ENCODE measurements at places on chromosomes 13 and 19.

DNA sequence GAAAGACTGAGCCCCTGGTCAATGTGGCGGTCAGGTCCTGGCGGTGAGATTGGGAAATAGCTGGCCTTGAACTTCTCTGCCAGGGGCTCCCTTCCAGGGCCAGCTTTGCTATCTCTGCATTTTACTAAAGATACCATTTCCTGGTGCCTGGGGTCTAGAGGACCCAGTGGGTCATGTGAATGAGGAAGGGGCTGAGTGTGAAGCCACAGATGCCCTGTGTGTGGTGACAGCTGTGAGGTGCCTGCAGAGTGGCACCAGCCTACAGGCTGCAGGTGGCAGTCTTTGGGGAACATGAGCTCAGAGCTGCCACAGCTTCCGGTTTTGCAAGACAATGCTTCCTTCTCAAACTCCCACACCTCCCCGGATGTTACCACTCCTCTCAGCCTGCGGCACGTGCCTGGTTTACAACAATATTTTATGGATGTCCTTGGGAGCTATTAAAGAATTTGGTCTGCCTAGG, 5.2 kb upstream of the MLNR start:
- no peak for DNase-seq

DNA sequence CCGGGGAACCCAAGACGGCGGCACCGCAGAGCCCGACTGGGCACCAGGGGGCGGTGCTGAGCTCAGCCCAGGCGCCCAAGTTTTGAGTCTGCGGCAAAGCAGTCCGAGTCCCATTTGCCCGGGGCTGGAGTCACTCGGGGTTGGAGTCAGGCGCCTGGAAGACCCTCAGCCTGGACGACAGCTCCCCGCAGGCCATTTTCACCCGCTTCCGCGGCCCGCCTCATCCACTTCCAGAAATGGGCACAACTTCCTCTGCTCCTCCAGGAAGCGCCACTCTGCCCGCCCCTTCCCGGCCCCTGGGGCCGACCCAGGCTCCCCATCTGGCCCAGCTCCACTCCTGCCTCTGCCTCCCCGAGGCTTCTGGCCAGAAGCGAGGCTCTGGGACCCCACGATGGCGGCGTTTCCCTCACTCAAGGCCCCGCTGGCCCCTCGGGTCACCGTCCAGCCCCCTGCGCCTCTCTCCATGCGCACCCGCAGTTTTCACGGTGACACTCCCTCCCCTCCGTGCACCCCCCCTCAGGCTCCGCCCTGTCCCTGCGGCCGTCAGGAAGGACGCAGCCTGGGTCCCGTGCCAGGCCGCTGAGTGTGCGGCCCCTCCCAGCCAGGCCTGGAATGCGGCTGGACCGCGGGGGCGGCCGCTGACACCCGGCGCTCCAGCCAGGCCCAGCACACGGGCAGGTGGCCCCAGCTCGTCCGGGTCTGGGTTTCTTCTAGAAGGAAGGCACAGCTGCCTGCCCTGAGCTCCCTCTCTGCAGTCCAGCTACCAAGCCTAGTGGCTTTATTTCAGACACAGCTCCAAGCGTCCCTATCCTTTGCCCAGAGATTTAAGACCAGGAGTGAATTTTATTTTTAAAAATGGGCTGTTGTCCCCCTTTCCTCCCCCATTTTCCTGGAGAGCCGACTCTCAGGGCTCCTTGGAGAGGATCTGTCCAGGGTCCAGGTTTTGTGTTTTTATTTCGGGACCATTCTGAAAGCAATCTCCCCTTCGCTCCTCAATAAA, 4.7 kb downstream of the SERTAD1 start:
- DNase-seq: peak; percentile 30

- no peak for DNase-seq
Observed at GRCh38 chr19:6414793-6415590, 9.6 kb downstream of the KHSRP start.

DNA sequence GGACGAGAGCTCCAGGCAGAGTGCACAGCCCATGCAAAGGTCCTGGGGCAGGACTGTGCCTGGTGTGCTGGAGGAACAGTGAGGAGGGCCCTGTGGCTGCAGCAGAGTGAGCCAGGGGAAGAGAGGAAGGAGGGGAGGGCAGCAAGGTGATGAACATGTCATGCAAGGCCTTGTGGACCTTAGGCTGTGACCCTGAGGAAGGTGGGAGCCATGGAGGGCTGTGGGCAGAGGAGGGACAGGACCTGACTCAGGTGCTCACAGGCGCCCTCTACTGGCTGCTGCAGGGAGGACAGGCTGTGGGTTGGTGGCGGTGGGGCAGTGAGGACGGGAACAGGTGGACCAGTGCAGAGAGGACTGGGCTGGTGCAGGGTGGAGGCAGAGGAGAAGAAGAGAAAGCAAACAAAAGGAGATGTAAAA, 170.3 kb downstream of the PTPRS start:
- DNase-seq: peak; percentile 29

DNA sequence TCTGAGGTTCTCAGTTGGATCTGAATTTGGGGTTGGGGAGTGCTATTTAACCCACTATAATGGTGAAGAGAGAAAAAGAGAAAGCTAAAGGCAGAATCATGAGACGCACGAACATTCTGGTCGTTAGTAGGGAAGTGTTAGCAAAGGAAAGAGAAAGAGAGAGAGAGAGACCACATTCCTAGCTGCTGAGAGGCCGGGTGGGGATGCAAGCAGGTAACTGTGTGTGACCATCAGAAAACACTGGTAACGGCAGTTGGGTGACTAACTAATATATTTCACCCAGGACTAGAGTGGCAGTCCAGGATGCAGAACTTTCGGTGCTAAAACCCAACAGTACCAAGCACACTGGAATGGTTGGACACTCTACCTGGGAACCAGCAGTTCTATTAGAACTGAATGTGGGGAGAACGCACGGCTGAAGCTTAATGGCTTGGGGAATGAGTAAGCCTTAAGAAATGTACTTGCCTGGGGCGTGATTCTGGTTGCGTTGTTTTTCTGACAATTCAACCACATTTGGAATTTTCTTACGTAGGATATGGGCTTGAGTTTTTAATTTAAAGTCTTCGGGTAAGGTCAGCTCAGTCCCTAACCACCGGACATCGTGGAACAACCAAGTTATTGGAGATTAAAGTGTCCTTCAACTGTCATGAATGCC, 130.2 kb downstream of the DNAJC15 start:
- no peak for DNase-seq

- DNase-seq: no peak
Observed at GRCh38 chr19:41936416-41936850, 8.2 kb upstream of the ERFL start.

GRCh38 chr19:17758515-17758914, 7.2 kb downstream of the FCHO1 start:
- DNase-seq: no peak

- no peak for DNase-seq
Observed at GRCh38 chr13:50936679-50937078, 27.1 kb downstream of the RNASEH2B start.

GRCh38 chr13:108056278-108056677, 159.1 kb downstream of the LIG4 start:
- no peak for DNase-seq

DNA sequence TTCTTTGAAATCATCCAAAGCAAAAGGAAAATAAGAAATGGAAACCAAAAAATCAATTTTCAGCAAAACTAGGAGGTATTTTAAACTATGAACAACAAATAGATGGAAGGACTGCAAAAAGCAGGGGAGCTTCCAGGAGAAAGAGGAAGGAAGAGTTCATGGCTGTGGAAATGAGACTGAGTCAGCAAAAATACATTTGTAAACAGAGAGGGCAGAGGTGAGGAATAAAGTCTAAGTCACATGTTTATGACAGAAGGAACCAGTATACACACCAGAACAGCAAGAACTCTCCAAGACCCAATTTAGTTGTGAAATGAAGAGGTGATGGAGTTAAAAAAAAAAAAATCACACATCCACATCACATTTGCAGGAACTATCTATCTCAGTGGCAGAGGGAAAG, 69.6 kb downstream of the RNASEH2B start:
- DNase-seq: no peak

DNA sequence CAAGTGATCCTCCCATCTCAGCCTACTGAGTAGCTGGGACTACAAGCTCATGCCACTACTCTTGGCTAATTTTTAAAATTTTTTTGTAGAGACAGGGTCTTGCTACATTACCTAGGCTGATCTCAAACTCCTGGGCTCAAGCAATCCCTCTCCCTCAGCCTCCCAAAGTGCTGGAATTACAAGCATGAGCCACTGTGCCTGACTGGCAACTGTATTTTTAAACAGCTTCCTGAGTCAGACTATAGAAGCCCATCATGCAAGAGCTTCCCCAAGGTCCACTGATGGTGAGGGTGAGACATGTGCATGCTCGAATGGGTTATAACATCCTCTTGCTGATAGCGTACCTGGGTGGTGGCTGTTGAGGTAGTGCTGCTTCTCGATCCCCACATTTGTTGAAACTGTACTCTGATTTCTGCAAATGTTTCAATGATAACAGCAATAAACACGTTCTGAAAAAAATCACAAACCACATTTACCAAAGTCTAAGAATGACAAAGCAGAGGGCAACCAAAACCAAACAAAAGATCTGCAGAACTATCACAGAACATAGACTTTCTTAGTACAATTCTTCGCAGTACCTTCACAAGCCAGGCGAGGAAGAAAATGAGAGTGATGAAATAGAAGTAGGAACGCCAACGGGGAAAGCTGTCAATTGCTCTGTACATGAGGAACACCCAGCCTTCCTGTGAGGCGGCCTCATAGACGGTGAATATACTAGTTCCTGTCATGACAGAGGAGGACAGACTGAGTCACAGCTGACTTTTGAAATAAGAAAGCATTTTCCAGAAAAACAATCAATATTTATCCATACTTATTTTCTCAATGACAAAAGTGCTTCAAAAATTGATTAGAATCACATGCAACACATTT, 124.4 kb downstream of the NALCN start:
- no peak for DNase-seq

GRCh38 chr19:42281146-42281826, 12.2 kb downstream of the CIC start:
- no peak for DNase-seq

- DNase-seq: no peak
Observed at GRCh38 chr13:21595546-21595822, 8.5 kb downstream of the MICU2 start.

- no peak for DNase-seq
Observed at GRCh38 chr13:36919171-36919832, 736 bp downstream of the SMAD9 start.

GRCh38 chr13:103656311-103656710, 590.1 kb upstream of the SLC10A2 start:
- no peak for DNase-seq

DNA sequence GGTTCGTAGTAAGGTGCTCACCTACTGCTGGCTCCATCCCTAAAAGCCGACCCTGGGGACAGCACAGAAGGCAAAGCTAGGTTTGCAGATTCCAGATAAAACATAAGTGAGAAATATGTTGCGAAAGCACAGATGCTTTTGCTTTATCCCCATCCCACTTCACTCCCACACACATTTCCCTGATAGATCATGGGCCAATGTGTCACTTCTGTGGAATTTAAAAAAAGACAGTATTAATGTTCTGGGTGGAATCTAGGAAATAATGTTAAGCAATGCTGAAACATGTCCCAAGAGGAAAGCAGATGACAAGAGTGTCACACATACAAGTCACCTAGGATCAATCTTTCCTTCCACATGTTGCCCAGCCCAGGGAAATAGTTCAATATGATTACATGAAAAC, 661.0 kb upstream of the MIR17HG start:
- DNase-seq: no peak

DNA sequence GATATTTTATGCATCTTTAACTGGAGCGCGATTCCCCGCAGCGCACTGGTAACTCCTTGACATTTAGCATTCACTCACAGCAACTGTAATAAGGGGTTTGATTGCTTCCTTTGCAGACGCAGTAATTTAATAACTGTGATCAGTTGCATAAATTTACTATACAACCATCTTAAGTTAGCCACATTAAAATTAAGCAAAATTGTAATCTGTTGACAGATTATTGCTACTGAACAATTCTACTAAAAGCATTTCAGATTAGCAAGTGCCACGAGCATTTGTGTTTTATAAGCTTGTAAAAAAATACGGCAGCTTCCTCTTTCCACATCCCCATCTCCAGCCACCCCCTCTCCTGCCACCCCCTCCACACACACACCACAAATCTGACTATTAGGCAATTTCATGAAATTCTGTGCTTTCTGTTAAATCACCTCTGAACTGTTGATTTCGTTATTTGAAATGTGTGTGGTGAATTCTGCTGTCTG, 44.4 kb downstream of the TSHZ3 start:
- DNase-seq: no peak

GRCh38 chr19:40283414-40284250, 1.5 kb downstream of the AKT2 start:
- DNase-seq: no peak

- no peak for DNase-seq
Observed at GRCh38 chr19:38228491-38229439, 4.7 kb upstream of the DPF1 start.

GRCh38 chr19:3833578-3834348, 35.1 kb downstream of the ZFR2 start:
- DNase-seq: no peak

- DNase-seq: no peak
Observed at GRCh38 chr19:2251106-2252054, 2.3 kb downstream of the AMH start.

GRCh38 chr13:40895227-40896184, 106.1 kb downstream of the SLC25A15 start:
- DNase-seq: no peak

- DNase-seq: no peak
Observed at GRCh38 chr19:35006342-35006998, 6.3 kb downstream of the GRAMD1A start.

DNA sequence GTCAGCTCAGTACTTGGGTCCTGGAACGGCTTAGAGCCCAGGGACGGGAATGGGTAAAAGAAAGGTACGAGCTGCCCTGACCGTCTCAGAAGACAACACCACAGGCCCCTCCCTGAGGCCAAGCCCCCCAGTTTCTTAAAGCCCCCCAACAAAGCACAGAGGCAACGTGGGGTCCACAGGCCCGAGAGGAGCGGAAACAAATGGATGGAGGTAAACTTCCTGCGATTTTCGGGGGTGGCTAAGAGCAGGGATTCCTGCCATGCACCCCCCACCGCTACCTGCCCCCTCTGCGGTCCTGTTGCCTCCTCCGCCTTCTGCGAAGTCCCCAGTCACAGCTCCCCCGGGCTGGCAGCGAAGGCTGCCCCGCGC, 48.2 kb downstream of the PTPRS start:
- no peak for DNase-seq

GRCh38 chr13:49539313-49539712, 43.6 kb downstream of the PHF11 start:
- no peak for DNase-seq

All from stimulated activated CD8-positive, alpha-beta memory T cell treated with anti-CD3 and anti-CD28 coated beads, Interleukin-4, amount 100 ng/mL, for 4 hours (primary cell).